ENCODE measurements at places on chromosomes 3 and 15.

GRCh38 chr3:169836942-169837275, 24.2 kb upstream of the LRRC34 start:
- no peak for DNase-seq

- no peak for DNase-seq
Observed at GRCh38 chr3:56054844-56055243, 413.4 kb downstream of the ERC2 start.

DNA sequence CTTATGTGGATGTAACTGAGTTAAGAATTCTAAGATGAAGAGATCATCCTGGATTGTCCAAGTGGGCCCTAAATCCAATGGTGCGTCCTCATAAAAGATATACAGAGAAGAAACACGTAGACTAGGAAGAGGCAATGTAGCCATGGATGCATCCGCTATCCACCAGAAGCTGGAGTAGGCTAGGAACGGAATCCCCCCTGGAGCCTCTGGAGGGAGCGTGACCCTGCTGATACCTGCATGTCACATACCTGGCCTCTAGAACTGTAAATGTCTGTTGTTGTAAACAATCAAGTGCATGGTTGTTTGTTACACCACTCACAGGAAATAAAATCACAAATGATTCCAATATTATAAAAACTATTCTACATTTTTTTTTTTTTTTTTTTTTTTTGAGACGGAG, 254.5 kb upstream of the RORA start:
- DNase-seq, result no peak

GRCh38 chr3:184337399-184337714, at the start of gene FAM131A:
Gene FAM131A, plus strand, starts transcription at chr3:184337600. Its CDS starts 31 bp downstream, at chr3:184337631.
- no peak for DNase-seq

GRCh38 chr15:94256511-94256910, 25.1 kb downstream of the MCTP2 start:
- DNase-seq, result no peak

GRCh38 chr3:160941885-160942494, 163.2 kb downstream of the B3GALNT1 start:
- DNase-seq, result no peak

DNA sequence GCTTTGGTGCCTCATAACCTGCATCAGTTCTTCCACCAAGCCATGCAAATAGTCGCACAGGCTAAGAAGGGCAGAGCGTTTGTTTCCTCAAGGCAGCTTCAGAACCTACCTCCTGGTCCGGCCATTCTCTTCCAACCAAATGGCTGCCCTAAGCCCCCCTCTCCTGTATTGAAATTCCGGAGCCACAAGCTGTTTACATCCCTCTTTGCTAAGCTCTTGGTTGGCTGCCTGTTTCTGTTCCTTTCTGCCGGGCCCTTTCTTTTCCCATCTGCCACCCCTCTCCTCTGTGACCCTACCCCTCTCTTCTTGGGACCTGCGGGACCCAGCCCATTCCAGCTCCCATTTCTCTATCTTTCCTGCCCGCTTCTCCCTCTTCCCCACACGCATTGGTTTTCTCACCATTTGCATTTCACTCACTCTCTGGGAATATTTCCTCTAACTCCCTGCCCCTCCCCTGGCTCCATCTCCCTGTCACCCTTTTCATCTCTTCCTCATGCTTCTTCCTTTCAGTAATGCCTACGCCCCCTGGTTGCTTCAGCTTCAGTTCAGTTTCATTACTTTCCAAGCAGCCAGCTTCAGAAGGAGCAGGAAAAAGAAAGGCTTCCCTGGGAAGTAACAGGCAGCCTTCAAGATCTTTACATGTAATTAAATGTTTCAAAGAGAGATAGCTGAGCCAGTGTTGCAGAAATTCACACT, 113.5 kb downstream of the RAB11A start:
- no peak for DNase-seq

DNA sequence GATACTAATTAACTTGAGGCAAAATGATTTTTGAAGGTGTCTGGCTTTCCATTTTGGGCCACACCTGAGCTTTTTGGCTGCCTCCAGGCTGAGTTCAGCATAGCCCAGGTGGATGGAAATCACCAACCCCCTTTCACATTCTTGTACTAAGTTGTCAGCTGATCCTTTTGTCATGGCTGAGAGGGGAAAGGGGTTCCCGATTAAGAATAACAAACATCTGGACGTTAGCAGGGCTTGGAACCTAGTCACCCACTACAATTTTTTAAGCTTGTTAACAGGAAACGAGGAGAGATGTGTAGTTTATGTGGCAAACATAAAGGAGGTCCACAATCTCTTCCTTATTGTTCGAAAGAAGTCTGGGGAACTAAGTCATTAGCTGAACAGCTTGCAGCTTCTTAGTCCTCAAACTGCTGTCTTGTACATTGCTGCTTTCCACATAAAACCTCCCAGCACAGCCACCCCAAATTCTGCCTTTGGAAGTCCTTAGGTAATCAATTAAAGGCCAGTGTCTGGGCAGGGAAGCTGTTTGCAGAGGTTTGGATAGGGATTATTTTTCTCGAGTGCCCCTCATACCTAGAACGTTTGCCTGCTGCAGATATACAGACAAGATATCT, 5.0 kb downstream of the NR2F2 start:
- DNase-seq, result no peak

DNA sequence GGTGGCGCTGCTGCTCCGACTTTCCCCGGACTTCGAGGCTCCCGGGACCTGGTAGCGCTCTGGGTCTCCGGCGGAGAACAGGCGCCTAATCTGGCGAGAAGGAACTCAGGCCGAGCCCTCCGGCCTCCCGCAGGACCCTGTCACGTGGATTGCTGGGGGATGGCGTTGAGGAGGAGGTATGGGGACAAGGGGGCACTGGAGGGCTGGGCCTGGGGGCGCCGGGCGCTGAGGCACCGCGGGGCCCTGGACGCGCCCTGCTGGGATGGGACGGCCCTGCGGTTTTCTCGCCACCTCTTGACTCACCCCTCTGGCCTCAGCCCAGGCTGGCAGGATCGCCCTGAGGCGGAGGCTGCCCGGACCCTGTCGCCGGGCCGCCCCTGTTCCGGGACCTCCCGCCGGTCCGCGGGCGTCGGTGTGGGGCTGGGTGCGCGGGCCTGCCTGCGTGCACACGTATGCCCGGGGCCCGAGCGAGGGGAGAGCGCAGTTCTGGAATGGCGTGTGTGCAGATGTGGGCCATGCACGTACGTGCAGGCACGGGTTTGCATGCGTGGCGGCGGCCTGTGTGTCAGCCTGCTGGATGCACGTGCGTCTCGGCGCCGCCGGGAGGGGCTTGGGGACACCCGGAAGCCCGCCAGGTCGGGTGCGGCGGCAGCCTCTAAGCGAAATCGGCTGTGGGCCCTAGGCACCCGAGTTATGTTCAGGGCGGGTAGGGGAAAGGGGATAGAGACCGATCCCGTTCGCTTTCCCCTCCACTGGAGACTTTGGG, 752 bp downstream of the C15orf39 start:
- DNase-seq, result peak; percentile 79

DNA sequence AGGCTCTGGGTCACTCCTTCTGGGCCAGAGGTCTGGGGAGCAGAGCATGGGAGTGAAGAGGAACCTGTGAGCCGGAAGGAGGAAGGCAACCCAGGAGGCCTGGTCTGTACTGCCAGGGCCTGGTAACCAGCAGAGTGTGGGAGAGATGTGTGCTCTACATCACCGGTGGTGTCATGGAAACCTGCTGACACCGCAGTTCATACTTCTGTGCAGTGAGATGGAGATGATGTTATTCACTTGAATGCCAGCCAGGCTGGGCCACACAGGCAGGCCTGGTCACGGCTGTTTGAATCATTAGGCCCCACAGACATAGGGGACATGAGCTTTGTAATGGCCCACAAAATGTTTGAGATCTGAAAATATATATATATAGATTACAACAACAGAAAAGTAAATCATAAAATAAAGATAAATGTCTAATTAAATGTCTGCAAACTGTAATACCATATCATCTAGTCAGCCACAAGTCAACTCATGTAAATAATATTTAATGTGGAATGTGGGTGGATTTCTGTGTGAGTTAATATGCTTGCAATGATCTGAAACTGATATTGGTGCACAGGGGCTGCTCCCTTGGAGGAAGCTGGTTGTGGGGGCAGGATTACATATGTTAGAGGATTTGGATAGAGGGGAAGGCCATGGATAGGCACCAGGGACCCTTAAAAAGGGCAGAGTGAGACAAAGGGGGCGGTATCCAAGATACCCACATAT, 108.5 kb upstream of the PFN2 start:
- DNase-seq, result no peak

DNA sequence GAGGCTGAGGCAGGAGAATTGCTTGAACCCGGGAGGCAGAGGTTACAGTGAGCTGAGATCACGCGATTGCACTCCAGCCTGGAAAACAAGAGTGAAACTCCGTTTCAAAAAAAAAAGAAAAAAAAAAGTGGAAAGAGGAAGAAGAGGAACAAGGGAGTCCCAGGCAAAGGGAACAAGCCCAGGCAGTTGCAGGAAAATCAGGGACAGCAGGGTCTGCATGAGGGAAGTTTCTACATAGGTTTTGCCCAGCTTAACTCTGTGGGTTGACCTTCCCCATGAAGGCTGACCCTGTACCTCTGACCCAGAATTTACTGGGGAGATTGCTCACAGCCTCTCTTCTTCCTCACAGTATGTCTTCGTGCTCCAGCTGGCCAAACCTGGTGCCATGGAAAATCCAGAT, 12.3 kb downstream of the RBP1 start:
- DNase-seq, result no peak

- DNase-seq, result no peak
Observed at GRCh38 chr3:126807795-126808194, 103.8 kb downstream of the CHCHD6 start.

GRCh38 chr3:51830836-51831385, 30.5 kb upstream of the IQCF2 start:
- no peak for DNase-seq

GRCh38 chr3:127141921-127142730, 50.8 kb upstream of the PRR23E start:
- no peak for DNase-seq

DNA sequence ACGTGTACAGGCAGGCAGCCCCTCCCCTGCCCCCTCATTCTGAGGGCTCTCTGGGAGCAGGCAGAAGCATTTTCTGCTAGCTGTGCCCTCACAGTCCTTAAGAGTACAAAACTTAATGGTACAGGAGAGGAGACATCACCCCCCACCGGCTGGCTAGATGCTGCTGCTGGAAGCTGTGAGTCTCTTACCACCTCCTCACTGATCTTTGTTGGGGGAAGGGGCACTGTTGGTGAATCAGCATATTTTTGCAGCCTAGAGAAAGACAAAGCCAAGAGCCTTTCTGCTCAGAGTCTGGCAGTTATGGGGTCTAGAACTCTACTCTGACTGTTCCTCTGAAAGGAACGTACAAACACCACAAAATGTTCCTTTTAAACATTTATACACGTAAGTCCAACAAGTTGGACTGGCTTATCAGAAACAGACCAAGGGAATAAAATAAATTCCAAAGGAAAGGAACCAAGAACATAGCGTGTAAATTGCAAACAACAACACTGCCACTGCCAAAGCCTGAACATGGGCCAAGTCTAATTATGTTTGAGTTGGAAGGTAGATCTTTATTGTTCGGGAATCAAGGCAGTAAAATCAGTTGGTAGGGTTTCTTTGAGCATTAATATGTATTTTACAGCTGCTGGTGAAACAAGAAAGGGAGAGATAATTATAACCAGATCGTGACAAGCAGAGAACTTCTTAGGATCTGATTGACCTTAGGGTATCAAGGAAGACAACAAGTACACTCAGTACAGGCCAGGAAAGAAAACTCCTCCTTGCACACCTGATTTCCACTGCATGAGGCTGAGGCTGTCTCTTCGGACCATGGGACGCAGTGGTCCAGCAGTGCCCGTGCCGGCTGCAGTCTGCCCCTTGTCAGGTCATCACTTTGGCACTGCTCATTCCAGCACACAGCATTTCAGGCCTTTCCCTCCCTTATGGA, 27.4 kb downstream of the CLK3 start:
- DNase-seq, result no peak

GRCh38 chr3:186035277-186035676, 73.6 kb downstream of the ETV5 start:
- no peak for DNase-seq

GRCh38 chr3:71854706-71855105, 69.8 kb upstream of the PROK2 start:
- DNase-seq, result no peak

DNA sequence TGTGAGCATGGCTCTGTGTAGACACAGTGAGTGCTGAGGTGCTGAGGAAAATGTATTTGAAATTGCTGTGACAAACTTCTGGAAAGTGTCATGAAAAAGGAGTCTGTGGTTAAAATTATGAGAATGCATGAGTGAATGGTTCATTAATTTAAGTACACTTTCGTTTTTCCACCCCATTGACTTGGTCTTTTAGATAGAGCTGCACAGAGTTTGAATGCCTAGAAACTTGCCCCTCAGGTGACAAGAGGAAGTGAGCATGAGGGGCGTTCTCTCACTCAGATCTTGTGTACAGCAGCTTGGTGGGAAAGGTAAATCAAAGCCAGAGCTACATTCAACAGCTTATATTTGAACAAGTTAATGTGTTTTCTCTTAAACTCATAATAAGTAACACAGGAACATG, 296.8 kb downstream of the WDR72 start:
- DNase-seq, result no peak

DNA sequence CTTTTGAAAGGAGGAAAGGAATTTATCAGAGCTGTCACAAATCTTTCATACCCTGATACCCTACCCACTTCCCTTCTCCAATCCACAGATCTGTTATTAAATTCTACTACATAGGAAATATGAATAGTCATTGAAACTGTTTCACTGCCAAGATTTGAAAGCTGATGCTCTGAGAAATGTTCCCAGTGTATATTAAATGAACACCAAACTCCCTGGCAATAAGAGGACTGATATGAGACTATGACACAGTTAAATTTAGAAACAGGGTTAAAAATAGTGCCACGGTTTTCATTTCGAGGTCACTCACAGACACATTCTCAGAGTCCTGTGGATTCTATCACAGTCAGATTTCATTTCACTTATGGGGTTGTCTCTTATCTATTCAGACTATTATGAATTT, 27.2 kb upstream of the GBE1 start:
- DNase-seq, result no peak

DNA sequence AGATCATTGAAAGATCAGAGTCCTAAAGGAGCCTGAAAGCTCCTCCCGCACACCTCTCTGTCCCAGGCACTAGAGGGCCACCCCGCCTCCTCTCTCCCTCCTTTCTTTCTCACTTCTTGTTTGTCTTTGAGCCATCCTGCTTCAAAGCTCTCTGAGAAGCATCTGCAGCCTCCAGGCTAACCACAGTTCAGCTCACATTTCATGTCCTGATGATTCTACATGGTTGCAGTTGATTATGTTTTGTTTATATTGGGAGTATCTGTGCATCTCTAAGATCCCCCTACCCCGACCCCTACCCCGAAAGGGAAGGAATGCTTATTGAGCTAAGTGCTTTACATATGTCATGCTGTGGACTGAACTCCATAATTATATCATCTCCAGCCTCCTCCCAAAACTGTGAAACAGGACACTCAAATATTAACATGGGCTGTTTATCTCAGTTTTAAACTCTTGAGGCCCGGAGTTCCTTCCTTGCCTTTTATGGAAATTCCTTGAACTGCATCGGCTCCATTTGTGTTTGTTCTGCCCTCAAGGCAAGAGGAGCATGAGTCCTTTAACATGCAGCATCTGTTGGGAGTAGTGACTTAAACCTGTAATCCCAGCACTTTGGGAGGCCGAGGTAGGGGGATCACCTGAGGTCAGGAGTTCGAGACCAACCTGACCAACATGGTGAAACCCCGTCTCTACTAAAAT, 30.9 kb downstream of the MGLL start:
- DNase-seq, result no peak

GRCh38 chr3:133380481-133381225, 19.2 kb upstream of the BFSP2 start:
- no peak for DNase-seq

GRCh38 chr15:81889485-81889881, 156.3 kb downstream of the MEX3B start:
- DNase-seq, result no peak

All from activated gamma-delta T cell (primary cell).